ENCODE measurements at places on chromosomes 12 and 14.

- DNase-seq, result no peak
Observed at GRCh38 chr14:67483579-67484285, 4.8 kb downstream of the TMEM229B start.

DNA sequence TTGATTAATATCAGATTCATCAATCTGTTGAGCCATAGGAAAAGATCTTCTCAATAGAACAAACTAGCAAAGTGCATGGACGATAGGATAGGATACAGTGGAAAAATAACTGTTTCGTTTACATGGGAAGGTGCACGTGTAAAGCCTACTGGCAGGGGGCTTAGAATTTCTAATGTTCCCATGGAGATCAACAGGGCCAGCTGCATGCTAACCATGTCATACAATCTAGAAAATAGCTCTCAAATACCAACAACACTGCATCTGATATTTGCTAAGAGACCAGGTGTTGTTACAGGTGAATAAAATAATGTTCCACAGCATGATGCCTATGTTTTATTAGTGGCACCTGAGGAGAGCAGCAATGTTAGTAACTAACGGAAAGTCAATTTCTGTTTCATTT is 72.5 kb downstream of the ACSS3 start:
- DNase-seq, result no peak

GRCh38 chr14:105508069-105508468 is 17.0 kb downstream of the TEDC1 start:
- no peak for DNase-seq

GRCh38 chr12:14216405-14217294 is 148.8 kb upstream of the ATF7IP start:
- DNase-seq, result peak; percentile 17

DNA sequence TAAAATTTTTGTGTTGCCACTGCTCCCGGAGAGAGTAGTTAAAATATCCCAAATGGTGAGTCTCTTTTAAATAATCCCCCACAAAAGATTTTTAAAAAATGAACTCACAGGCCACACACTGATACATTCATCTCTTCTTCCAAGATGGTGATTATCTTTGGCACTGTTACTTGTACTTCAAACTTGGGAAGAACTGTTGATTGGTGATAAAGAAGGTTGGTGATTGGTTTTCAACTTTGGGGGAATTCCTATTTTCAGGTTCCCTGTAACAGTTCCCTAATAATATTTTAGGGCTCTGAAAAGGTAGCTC is 6.6 kb downstream of the A2M start:
- no peak for DNase-seq

DNA sequence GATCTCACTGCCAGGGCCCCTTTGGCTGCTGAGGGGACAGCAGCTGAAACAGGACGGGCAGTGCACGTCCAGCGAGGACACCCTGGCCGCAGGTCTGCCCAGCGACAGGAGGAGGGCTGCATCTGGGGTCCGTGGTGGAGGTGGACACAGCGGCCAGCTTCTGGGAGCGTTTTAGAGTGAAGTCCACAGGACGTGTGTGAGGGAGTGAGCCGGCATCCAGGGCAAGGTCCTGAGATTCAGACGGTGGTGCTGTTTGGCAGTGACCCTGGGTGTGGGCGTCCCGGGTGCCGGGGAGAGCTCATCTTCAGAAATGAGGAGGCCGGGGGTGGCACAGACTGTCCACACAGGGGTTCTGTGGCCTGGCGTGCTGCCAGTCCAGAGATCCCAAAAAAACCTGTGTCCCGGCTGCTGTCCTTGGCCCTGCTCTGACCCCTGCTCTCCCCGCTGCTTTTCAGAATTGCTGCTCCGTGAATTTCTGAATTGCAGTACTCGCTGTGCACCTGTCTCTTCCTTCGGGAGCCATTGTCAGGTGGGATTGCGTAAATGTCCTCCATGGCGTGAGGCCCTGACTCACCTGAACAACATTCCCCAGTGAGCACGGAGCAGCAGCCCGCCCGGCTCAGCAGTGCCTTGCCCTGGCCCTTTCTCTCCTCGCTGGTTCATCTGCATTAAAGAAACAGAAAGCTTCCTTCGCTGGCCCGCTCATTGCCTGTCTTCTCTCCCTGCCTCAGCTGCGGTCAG is 183.5 kb upstream of the C14orf180 start:
- no peak for DNase-seq

Measured in hepatic stellate cell (primary cell).